AG04449 (cell line): ENCODE measurements at places on chromosomes 12 and 14.

DNA sequence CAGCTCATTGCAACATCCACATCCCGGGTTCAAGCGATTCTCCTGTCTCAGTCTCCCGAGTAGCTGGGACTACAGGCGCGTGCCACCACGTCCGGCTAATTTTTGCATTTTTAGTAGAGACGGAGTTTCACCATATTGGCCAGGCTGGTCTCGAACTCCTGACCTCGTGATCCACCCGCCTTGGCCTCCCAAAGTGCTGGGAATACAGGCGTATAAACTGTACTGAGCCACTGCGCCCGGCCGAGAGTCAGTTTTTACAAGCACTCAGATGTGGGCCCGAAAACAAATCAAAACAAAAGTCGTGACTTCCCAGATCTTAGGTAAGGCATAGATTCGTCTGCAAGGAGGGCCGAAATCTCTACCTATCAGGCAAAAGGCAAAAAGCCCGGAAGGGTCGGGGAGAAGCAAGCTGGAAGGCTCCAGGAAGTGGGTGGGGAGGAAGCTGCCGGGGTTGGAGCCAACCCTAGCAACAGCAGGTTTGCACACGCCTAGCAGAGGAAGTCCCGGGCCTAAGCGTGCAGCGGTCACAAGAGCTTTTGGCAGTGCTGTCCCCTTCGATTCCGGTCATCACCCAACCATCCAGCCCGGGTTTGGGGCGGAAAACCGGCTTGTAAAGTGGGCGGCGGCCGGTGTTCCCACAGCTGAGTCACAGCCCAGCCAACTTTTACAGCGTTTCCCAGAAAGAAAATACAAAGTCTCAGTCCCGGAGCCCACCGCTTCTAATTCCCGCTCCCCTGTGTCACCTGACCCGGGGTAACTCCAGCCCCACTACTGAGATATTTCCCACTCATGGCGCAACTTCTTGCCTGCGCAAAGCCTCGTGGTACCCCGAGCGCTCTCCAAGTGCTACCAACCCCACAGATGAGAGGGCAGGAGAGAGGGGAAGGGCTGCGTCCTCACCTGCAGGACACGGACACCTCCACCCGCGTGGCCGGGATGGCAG, 583 bp downstream of the CPNE8 start:
- no peak for DNase-seq

DNA sequence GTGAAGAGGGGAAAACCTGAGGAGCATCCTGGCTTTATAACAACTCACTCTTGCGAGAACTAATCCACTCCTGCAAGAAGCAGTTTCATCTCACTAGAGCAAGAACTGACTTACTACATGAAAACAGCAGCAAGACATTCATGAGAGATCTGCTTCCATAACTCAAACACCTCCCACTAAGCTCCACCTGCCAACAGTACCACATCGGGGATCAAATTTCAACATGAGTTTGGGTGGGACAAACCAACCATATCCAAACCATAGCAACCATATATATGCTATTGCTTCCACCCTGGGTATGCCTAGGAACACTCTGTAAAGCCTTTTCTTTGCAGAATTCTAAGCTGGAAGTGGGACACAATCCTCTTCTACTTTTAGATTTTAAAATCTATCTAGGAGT, 13.9 kb upstream of the AVPR1A start:
- no peak for DNase-seq

GRCh38 chr14:89365061-89365801, 51.8 kb downstream of the FOXN3 start:
- no peak for DNase-seq

GRCh38 chr12:78128211-78128610, 297.5 kb downstream of the NAV3 start:
- DNase-seq = no peak

GRCh38 chr14:64501411-64502171, 2.0 kb downstream of the ZBTB25 start:
- DNase-seq = no peak

- no peak for DNase-seq
Observed at GRCh38 chr14:39417014-39417413, 15.2 kb downstream of the FBXO33 start.

- DNase-seq = no peak
Observed at GRCh38 chr14:52609445-52610044, 56.9 kb downstream of the GPR137C start.

- DNase-seq = no peak
Observed at GRCh38 chr12:102847131-102847530, 69.9 kb downstream of the PAH start.

DNA sequence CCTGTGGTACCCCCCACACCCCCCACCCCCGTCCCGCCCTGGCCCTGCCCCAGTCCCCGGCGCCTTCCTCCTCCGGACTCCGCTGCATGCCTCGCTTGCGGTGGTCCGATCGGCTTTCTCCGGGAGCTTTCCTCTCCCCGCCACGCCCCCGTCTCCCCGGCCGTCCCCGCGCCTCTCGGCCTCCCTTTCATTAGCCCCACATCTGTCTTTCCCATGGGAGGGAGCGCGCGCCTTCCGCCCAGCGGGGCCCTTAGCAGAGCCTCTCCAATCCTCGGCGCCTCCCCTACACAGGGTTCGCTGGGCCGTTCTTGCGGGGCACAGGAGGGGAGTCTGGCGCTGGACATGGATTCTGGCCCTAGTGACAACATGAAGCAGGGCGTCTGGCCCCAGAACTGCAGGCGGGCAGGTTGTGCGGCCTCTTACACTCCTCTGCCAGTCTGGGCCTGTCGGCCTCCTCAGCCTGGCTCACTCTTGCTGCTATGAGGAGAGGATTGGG, 1.5 kb upstream of the EFS start:
- no peak for DNase-seq

DNA sequence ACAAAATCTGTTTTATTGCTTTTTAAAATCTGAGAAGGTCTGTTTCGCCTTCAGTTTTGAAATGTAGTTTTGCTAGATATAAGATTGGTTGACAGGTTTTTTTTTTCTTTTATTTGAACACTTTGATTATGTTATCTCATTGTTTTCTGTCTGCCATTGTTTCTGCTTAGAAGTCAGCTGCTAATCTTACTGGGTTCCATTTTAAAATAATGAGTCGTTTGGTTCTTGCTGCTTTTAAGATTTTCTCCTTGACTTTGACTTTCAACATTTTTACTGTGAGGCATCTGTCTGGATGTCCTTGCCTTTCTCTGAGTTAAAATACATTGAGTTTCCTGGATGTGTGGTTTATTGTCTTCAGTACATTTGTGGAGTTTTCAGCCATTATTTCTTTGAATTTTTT, 56.7 kb downstream of the ADIPOR2 start:
- DNase-seq = no peak

- DNase-seq = no peak
Observed at GRCh38 chr12:106643000-106643399, 60.2 kb downstream of the RFX4 start.

GRCh38 chr14:67468378-67468730, 20.2 kb downstream of the TMEM229B start:
- no peak for DNase-seq

- no peak for DNase-seq
Observed at GRCh38 chr14:75223664-75224154, 47.3 kb upstream of the TMED10 start.

DNA sequence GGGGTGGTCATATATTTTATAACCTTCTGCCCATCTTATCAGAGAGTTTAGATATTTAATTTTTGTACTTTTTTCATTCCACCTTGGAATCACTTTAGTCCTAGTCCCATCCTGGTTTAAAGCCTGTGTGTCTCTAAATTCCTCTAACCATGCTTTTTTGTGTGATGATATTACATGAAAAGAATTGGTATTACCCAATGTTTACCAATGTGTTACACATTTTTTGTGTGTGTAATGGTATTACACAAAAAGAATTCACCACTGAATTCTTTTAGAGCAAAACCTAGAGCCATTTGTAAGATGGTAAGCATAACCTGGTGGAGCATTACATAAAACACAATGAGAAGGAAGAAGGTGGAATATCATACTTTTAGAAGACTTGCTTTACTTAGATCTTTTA, 77.5 kb downstream of the FAR2 start:
- no peak for DNase-seq
